Stimulated activated CD8-positive, alpha-beta memory T cell treated with anti-CD3 and anti-CD28 coated beads, Interleukin-15, amount 100 ng/mL, for 4 hours (primary cell): ENCODE measurements at places on chromosomes 3 and 15.

DNA sequence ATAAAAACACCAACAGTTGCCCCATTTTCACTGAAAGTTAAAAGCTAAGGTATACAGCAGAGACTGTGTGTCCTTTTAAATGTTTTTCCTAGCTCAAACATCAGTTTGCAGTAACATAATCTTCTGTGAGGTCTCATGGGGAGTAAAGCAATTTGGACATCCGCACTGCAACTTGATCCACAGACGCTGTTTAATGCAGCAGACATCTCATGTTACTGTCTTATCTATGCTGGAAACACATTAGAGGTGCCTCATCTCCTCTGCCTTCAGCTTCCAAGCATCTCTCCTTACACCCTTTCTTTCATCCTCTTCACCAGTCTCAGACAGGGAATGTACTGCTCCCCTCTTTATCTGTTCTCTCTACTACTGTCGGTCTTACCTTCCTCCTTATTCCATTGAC lies 53.7 kb upstream of the ATP11B start:
- no peak for DNase-seq

DNA sequence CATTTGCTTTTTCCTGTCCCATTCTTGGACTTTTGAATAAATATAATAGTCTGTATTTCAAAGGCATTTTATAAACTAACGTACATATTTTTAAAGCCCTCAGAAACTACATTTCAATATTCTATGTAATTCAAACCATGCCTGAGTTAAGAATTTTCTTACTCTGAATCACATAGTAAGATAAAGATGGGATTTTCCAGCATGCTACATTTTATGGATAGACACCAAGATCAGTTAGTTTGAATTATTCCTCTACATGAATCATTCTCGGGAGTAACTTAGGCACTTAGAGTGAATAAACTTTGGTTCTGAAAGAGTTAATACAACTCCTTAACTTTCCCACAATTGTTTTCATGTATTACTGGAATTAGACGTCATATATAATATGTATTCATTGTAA lies 713.3 kb upstream of the CBLB start:
- DNase-seq, result no peak

- no peak for DNase-seq
Measured at GRCh38 chr3:153042088-153042487, 119.9 kb upstream of the RAP2B start.

- DNase-seq, result no peak
Measured at GRCh38 chr15:31489281-31489680, 162.6 kb downstream of the KLF13 start.

DNA sequence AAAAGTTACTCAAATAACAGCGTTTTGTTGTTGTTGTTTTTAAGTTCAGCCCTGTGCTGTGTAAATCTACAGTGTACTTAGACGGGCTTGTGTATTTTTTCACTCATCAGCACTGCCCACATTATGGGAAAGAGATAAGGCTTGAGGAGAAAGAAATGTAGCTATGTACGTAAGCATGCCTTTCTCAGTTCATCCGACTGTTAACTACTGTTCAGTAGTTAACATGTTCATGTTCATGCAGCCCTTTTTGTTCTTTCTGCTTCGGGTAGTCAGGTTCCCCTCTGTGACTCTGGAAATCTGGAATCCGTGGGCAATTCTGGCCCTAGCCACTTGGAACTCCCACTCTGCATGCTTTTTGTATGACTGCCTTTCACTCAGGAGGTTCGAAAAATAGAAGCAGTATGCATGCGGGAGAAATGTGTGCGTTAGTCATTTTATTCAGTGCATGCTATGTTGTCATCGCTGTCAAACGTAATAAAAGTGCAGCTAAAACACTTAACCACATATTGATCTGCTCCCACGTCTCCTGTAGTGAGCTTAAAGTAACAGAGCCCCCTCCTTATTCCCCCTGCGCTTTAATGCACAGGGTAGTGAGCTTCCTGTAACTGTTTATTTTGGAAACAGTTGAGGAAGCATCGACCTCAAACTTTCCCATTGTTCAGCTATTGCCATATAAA lies 283.1 kb upstream of the NR2F2 start:
- no peak for DNase-seq

GRCh38 chr3:114126461-114126860 lies 52.4 kb downstream of the DRD3 start:
- no peak for DNase-seq

- no peak for DNase-seq
Measured at GRCh38 chr15:80507131-80507530, 102.9 kb downstream of the ARNT2 start.

GRCh38 chr3:105315815-105316214 lies 50.9 kb upstream of the ALCAM start:
- DNase-seq, result no peak

- no peak for DNase-seq
Measured at GRCh38 chr3:9781551-9781950, 10.7 kb downstream of the TADA3 start.

DNA sequence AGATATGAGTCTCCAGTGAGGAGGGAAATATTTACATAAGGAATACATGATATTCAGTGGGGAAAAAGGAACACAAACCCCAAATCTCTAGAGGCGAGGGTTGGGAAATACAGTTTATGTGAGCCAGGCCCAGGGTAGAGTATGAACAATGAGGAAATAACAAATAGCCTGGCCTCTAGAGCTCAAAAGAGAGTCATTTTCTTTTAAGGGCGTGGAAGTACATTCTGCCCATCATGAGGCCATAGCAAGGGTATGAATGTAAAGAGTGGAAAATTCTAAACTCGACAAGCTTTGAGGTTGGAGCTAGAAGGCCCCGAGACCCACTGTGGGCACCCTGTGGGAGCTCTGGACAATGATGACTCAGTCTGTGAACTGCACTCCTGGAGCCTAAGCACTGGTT lies 27.8 kb upstream of the IGF2BP2 start:
- no peak for DNase-seq

DNA sequence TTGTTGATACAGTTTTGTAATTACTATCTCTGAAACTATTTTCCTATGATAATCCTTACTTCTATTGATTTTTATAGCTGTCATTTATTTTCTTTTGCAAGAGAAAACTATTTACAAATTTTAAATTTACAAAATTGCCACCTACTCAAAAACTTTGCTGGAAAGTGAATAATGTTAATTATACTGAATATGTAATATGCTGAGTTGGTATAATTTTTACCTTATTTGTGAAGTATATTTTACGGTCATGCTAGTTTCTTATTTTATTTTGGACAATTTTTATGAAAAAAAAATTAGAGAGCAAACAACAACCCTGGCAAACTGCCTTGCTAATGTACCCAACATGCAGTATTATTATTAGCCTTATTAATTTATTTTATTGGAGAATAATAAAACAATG lies 2.9 kb downstream of the KCNH8 start:
- no peak for DNase-seq

GRCh38 chr15:40702077-40702476 lies 7.1 kb downstream of the RAD51 start:
- DNase-seq, result no peak

DNA sequence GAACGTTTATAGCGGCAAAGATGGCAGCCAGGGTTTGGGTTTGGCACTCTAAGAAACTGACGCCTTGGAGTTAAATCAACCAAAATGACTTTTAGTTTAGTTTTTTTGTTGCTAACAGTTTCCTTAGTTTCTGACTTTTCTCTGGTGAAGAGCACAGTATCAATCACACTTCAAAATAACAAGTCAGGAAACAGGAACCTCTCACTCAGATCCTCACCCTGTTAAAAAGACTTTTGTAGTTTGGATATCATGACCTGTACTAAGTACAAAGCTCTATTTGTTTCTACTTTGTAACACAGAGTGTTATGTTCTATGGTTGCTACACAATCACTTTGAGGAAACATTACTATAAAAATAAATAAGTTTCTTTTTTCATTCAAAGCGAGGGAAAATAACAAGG lies 51.1 kb downstream of the ATP10A start:
- DNase-seq, result no peak

GRCh38 chr3:54062546-54062945 lies 59.8 kb upstream of the CACNA2D3 start:
- DNase-seq, result no peak

DNA sequence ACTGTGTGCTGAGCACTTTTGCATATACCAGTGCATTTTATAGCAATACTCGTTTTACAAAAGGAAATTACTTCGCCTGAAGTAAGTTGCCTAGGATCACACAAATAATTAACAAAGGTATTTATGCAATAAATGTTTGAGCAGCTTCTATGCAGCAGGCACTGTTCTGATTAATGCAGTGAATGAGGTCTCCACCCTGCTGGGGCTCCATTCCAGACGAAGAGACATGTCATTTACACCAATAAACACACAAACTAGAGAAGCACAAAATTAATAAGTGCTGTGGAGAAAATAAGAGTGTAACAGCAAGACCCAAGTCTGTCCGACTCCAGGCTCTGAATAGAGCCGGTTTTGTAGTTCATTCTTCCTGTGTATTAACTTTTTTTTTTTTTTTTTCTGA lies 17.5 kb downstream of the NOX5 start:
- DNase-seq, result no peak

GRCh38 chr15:48596841-48597240 lies 48.7 kb downstream of the FBN1 start:
- DNase-seq, result no peak

DNA sequence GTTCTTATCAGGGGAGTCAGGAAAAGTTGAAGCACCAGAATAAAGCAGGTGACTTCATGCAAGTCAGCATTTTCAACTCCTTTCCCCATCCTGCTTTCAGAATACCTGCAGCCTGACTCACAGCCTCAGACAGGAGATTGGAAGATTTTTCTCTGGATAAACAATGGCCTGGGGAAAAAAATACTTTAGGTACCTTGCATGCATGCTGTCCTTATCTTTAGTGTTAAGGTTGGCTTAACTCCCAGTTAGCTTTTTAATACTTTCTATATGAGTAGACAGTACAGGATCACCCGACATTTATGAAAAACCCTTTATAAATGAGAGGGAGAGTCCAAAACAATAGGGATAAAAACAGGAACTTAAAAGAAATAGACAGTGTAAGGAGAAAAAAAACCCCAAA lies 53.6 kb downstream of the PAK2 start:
- no peak for DNase-seq

DNA sequence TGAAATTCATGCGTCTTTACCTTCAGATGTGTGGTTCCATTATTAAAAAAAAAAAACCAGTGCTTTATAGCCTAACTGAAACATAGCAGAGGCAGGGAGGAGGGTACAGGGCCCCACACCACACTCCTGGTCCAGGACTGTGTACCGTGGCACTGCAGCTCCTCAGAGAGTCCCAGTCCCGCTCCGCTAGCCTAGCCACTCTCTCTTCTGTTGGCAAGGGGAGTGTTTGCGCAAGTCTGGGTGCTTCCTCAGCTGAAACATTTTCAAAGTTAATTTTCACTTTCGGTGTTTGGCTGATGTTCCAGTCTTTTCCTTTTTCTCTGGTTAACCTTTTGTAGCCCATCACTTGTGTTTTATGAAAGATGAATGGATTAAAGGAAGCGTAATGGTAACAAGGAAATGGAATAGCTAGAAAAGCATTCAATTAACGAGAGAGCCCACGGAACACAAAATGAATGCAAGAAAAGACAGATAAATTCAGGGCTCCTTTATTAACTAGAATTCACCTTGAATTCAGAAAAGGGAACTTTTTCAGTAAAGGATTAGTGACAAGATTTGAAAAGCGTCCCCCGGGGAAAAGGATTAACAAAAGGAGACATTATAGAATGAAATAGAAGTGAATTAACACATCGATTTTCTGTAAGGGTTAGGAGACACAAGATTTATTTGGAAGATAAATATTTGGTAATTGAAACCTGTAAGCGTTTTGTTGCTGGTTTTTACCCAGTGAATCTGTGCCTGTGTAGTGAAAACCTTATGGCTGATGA lies 177.0 kb downstream of the CACNA2D3 start:
- no peak for DNase-seq

DNA sequence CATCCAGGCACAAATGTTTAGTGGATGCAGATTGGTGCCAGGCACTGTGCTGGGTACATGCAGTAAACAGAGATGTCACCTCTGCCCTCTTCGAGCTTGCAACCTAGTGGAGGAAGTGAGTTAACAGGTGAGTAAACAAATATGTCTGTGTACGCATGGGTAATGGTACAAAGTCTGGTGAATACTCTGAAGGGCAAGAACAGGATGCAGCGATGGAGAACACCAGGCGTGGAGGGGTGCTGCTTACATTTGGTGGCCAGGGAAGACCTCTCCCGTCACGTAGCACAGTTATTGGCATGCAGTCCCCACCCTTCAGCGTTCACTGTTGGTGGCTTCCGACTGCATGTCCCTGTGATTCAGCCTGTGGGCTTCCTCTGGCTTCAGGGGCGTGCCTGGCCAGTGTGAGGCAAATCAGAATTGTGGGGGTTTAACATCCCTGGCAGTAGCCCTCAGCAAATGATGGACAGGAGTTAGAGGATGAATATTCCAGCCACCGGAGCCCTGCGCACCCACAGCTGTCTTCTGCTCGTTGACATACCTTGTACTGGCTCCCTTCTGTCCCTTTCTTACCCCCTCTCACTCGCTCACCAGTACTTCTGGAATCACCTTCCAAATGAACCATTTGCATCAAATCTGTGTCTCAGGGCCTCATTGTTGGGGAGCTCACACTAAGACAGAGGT lies 9.1 kb upstream of the HDAC11 start:
- DNase-seq, result no peak

DNA sequence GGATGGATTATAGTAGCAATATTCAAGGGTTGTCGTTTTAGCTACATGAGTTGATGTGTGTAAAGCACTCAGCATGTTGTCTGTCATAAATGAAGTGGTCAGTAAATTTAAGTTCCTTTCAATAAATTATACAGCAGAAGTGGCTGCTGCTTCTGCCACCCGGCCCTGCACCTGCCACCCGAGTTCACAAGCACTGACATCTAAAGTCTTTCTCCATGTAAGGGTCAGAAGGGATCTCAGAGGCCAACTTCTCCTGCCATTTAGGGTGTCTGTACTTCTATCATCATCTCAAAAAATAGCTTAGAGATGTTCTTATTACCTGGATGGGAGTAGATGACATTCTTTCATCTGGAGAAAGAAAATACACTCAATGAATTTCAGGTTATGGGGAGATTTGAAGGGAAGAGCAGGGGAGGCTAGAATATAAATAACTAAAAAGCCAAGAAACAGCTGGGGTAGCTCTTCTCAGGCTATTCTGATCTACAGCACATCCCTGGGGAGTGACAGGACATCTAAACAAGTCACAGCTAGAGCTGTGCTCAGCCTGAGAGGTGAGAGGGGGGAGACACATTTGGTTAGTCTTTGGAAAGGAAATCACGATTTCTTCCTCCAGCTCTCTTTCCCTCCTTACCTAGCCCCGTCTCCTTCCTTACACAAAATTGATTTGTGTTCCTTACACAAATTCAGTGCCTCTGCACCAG lies 8.0 kb downstream of the GCSAM start:
- no peak for DNase-seq

GRCh38 chr3:57154470-57155309 lies 10.5 kb downstream of the IL17RD start:
- no peak for DNase-seq
